ENCODE measurements at places on chromosomes 12 and 14. TPM values are rescaled to one million over a fixed set of nuclear protein-coding genes. Genes with fewer than 3 reads are reported as not detected.
A peak's percentile ranks its signal among the peaks of the same experiment; 100 is the strongest.

Gene DCAF11
- total RNA-seq = 69.8 TPM

Gene SIX4
- total RNA-seq = 14.2 TPM

Gene ADSS1
- 15.8 TPM for total RNA-seq

Gene OLR1
- not detected for total RNA-seq

Gene PTCSC3
- total RNA-seq = not detected

GRCh38 chr12:117360222-117360550 is 1.2 kb downstream of the NOS1 start:
- DNase-seq = no peak
- no peaks in the 10 kb centered on the region for H3K36me3 ChIP-seq
- peaks cover 88% of the 10 kb centered on the region for H3K27me3 ChIP-seq
- H3K4me3 ChIP-seq = peak overlapping the region; percentile 81

- no peak overlapping the region for H3K4me3 ChIP-seq
- DNase-seq = no peak
- H3K27ac ChIP-seq = no peak overlapping the region
- peaks cover 70% of the 10 kb centered on the region for H3K36me3 ChIP-seq
- no peaks in the 10 kb centered on the region for H3K27me3 ChIP-seq
These were observed 61.9 kb downstream of the DCAF5 start for GRCh38 chr14:69091006-69091405.

DNA sequence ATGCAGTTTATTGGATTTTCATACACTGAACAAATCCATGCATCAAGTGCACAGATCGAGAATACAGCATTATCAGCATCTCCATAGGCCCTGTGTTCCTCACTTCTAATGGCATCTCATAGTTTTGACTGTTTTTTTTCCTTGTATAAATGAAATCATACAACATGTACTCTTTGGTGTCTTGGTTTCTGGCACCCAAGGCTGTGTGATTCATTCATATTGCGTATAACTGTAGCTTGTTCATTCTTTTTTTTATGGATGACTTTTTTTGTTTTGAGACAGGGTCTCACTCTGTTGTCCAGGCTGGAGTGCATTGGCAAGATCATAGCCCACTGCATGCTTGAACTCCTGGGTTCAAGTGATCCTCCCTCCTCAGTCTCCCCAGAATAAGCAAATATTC is 14.3 kb downstream of the RASSF8 start:
- no peaks in the 10 kb centered on the region for H3K27me3 ChIP-seq
- H3K4me1 ChIP-seq = peaks cover 24% of the 10 kb centered on the region
- peaks cover 24% of the 10 kb centered on the region for H3K36me3 ChIP-seq
- DNase-seq = no peak

DNA sequence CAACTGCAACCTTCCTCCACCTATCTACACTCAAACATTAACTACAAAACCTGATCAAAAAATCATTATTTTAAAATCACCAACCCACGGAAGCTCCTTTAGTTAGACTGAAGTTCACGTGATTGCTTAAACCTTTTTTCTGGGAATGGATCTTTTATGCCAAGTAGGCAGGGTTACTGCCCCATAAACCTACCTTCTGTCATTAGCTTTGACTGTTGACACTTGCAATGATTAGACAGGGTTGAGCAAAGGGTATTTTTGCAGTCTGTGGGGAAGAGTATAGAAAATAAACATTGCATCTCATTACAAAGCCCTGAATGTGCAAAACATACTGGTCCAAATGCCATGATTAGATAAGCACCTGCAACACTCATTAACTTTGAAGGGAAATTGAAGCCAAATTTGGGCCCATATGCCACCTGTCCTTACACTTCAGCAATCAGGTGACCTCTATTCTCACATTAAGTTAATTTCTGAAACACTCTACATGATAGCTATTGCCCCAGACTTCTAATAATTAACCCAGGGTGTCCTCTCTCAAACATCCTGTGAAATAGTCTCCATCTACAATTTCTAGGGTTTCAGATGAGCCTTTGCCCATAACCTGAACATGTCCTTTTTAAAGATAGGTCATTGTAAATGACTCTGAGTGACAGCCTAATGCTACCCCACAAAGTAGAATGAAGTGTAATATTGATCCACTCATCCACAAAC is 156.0 kb upstream of the PLEKHG7 start:
- H3K4me3 ChIP-seq = no peak overlapping the region
- DNase-seq = no peak
- H3K27me3 ChIP-seq = no peaks in the 10 kb centered on the region
- no peak overlapping the region for H3K27ac ChIP-seq

GRCh38 chr14:91912035-91912434 is 35.5 kb downstream of the FBLN5 start:
- no peaks in the 10 kb centered on the region for H3K4me1 ChIP-seq
- no peaks in the 10 kb centered on the region for H3K36me3 ChIP-seq
- H3K4me3 ChIP-seq = no peak overlapping the region
- H3K27ac ChIP-seq = no peak overlapping the region

Measured in endodermal cell (in vitro differentiated cells).